ENCODE measurements at places on chromosomes 3 and 15.

- no peak for DNase-seq
These were observed 132.7 kb downstream of the GHSR start for GRCh38 chr3:172315401-172316091.

DNA sequence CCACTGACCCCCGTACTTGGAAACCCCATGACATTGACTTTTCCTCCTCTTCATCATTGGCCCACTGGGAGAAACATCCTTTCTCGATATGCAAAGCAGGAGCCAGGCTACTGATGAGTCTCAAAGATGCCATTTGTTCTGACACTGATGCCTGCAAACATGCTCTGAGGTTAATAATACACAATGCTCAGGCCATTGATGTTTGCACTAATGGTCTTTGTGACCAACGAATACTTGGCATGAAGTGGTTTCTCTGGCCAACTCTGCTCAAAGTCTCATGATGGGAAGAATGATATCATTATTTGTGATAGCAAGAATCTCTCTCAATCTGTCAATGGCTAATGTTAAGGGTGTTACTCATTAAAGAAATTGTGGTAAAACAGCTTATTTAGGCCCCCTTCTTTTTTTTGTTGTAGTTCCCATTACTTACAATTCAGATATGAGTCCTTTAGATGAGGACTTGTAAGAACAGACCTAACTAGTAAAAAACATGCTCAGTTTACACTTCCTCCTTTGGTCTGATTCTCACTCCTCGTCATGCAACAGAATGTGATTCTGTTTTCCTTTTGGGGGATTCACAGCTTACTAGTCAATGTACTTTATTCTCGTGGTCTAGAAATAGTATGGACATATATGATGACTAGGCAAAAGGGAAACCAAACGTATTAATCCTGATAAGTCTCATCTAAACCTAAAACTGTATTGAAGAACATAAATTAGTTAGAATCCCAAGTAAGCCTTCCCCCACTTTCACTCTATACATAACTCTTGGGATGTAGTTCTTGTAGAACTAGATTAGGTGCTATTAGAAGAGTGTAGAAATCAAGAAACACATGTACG lies 488.8 kb upstream of the DPPA4 start:
- DNase-seq = no peak

DNA sequence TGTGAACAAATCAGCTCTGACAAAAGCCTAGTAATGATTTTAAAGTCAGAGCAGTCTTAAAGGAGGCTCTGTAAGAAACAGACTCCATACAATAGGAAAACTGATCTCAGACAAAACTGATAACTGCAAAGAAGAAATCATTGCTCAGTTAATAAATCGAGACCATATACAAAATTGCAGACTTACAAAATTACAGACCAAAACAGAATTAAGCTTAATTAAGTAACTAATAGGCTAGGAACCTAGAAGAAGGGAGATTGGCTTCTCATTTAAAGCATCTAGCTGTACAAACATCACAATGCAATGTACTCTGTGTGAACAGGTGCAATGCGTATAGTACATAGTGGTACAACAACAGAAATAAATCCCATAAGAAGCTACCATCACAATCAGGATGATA lies 46.3 kb downstream of the ZBTB20 start:
- no peak for DNase-seq

GRCh38 chr3:119342176-119342575 lies 48.0 kb downstream of the ARHGAP31 start:
- no peak for DNase-seq

GRCh38 chr15:64122444-64122843 lies 26.7 kb downstream of the SNX1 start:
- DNase-seq = no peak

GRCh38 chr15:69253156-69253555 lies 45.6 kb upstream of the PAQR5 start:
- DNase-seq = no peak

DNA sequence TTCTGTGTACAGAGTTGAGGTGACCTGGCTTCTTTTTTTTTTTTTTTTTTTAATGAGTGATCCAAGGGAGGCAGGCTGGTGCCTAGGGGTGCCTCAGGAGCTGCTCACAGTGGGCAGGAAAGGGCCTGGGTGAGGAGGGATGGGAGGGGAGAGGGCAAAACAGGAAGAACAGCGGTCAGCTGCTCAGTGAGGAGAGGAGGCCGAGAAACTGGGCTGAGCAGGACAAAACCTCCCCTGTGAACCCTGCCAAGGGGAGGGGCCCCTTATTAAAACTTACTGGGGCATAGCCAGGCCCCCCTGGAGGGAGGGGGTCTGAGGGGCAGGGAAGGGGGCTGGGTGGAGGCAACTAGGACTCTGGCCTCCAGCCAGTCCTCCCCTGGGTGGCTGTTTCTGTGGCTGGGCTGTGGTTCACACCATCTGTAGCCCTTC lies 3.5 kb downstream of the PLEKHO2 start:
- DNase-seq = no peak

GRCh38 chr3:156630081-156630772 lies 44.2 kb upstream of the TIPARP start:
- DNase-seq = no peak

- DNase-seq = no peak
These were observed 90.6 kb downstream of the RSL24D1 start for GRCh38 chr15:55106155-55106554.

- no peak for DNase-seq
These were observed 69.6 kb upstream of the FAM174B start for GRCh38 chr15:92725171-92725570.

DNA sequence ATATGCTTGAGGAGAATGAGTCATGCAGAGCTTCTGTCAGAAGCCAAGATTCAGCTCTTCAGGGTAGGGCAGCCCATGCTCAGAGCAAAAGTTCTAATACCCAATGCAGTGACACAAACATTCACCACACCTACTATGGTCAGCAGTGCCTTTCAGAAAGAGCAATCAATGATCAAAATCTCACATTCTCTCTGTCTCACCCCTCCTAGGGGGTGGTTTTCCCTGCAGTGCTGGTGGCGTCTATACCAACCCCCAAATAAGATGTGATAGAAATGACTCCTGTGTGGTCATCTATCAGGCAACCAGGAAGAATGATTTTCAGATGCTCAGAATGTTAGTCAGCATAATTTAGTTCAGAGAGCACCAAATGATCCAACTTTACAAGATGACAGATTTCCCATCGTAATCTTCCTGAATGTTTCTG lies 385.3 kb downstream of the NTRK3 start:
- no peak for DNase-seq

DNA sequence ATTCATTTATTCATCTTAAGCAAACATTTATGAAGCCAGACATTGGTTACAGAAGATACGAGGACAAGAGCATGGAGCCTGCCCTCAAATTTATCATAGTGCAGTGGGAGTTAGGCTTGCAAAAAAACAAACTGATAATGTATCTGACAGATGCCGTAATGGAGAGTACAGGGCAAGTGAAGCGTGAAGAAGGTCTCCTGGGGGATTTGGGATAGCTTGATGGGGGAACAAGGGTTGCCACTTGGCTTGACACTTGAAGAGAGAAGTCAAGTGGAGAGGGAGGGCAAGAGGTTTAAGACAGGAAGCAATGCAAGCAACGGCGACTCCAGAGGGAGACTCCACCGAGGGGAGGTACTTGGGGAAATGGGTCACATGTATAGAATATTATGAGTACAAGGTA lies 129.3 kb downstream of the SSR3 start:
- DNase-seq = no peak

DNA sequence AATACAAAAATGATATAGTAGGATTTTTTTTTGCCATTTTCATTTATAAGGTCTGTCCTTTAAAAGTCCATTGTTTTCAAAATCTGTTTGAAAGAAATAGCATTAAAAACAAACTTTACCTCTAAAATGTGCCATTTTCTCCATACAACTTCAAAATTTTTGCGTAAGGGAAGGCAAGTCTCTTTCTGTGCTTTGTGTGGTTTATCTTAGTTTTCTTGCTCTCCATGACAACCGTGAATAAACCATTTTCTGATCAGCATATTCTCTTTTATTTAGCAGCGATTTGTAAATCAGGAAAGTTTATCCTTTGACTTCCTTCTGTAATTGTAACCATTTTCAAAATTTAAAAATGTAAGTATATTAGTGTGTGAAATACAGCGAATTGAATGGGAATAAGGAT lies 147.9 kb upstream of the CGNL1 start:
- no peak for DNase-seq

DNA sequence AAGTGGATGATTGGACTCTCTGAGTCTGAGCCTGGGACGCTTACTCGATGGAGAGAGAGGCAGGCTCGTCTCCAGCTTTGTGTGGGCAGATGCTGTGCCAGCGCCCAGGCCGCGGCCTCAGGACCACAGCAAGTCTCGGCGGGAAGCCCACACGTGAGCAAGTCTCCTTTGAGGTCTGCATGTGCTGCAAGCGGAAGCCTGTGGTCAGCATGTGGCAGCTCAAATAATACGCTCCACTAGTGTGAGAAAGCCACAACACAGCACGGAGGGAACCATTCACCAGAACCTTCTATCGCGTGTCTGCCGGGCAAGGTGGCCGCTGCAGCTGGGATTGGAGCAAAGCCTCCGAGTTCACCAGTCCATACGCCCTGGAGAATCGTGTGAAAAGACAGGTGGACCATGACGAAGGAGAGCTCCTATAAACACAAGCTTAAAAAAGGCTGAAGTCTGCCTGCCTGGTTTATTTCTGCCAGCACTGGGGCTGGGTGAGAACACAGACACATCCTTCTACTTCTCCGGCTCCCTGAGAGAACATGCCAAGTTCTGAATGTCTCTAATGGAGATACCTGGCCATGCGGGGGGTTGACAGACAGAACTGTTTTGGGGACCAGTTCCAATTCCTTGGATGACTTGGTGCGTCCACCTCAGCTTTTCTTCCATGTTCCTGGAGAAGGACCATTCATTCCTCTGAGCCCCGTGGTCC lies 82.0 kb upstream of the LRIG1 start:
- peak; percentile 48 for DNase-seq

DNA sequence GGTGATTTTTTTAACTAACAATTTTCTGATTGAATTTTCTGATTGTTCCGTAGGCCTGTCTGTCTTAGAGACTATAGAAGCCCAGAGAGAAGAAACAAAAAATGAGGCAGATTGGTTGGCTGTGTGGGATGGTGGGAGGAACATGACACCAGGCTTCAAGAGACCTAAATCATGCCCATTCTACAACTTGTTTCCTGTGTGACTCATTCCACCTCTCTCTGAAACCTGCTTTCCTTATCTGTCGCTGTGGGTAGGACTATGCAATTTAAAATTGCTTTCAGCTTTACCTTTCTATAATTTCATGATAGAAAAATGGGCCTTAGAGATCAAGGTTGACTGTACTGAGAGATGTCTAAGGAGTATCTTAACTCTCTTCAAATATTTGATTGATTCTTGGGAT lies 44.5 kb downstream of the OXNAD1 start:
- peak; percentile 70 for DNase-seq

- no peak for DNase-seq
These were observed 38.4 kb downstream of the ABTB1 start for GRCh38 chr3:127711021-127711695.

- DNase-seq = no peak
These were observed 22.9 kb upstream of the DCLK3 start for GRCh38 chr3:36786921-36787890.

DNA sequence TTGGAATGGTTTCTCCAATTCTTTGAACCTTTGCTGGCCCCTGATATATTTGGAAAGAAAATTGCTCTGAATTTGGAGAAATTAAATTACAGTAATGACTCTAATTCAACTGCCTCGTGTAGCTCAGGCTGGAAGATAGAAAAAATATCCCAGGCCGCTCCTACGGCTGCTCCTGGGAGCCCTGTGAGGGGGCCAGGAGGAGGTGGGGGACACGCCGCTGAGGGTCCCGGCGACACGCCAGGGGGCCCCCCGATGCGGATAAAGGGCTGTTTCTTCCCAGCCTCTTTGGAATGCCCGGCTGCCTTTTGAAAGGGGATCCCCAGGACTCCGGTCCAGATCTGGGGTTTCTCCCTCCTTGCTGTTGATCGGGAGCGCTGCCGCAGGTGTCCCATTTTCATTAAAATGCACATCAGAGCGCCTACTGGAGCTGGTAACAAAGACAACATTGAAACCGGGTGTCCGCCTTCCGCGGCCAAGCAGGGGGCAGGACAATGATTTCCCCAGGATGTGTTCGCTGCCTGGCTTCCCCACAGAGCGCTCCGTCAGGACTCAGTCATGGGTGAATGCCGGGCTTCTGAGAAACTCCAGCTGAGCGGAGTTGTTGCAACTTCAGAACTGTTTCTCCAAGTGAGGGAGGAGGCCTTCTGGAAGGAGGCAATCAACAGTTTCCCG lies 200.1 kb upstream of the KBTBD8 start:
- no peak for DNase-seq

GRCh38 chr3:72375237-72376076 lies 472.8 kb downstream of the SHQ1 start:
- peak; percentile 27 for DNase-seq

DNA sequence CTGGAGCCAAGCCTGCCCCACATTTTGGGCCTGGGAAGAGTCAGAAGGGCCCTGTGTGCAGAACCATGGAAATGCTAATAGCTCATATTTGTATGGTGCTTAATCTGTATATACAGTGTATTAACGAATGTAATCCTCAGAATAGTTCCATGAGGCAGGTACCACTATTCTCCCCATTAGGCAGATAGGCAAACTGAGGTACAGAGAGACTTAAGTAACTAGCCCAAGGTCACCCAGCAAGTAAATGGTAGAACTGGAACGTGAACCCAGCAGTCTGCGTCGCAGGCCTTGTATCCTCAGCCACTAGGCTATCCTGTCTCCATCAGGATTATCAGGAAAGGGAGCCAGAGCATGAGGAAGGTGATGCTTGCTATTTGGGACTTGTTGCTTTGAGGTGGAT lies 28.0 kb upstream of the GLCE start:
- DNase-seq = no peak

- peak; percentile 56 for DNase-seq
These were observed 40.1 kb downstream of the OXNAD1 start for GRCh38 chr3:16305111-16305541.

DNA sequence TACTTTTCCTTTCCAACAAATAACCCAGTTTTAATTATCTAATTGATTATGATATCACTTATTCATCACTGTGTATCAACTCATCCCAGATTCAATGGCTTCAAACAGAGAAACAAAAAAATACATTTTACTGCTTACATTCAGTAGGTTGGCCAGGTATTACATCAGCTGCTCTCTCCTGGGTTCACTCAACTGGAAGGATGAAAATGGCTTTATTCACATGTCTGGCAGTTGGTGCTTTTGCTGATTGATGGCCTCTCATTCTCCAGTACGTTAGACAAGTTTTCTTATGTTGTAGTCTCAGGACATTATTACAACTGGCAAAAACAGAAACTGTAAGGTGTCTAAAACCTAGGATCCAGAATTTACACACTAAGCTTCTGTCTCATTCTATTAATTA lies 811.0 kb upstream of the ALCAM start:
- no peak for DNase-seq
